Melanocyte of skin (primary cell): ENCODE measurements at places on chromosomes 12 and 14. TPM values are rescaled to one million over a fixed set of nuclear protein-coding genes. Genes with fewer than 3 reads are reported as not detected.

The ZBTB39 gene
- 4.1 and 6.2 TPM in 2 replicates for total RNA-seq

The OTOGL gene
- under 0.01 and 0.15 TPM in 2 replicates for total RNA-seq

The FAM222A gene
- total RNA-seq = 3.2 and 4.3 TPM in 2 replicates

The EXOC5 gene
- total RNA-seq = 67.8 and 83.2 TPM in 2 replicates

The PYGL gene
- total RNA-seq = 265 and 324 TPM in 2 replicates

The PLXNC1 gene
- 250 and 254 TPM in 2 replicates for total RNA-seq

The AGAP2 gene
- under 0.01 TPM in 2 replicates for total RNA-seq

The NRIP2 gene
- not detected in 2 replicates for total RNA-seq

The TAS2R13 gene
- 1.7 and 3.6 TPM in 2 replicates for total RNA-seq

The PMEL gene
- total RNA-seq = 4,571 and 8,696 TPM in 2 replicates

The SSTR1 gene
- total RNA-seq = not detected in 2 replicates

The SLC16A7 gene
- total RNA-seq = 6.5 and 10.5 TPM in 2 replicates

The VEZT gene
- total RNA-seq = 38.2 and 38.9 TPM in 2 replicates

The LPAR5 gene
- under 0.01 TPM in 1 of 2 replicates, not detected in the other for total RNA-seq

The STRN3 gene
- 42.7 and 62.5 TPM in 2 replicates for total RNA-seq

The RTL1 gene
- total RNA-seq = not detected in 2 replicates

The OR4K15 gene
- total RNA-seq = not detected in 2 replicates

The HCAR2 gene
- not detected in 2 replicates for total RNA-seq

The HOXC12 gene
- not detected in 2 replicates for total RNA-seq

The CLEC2A gene
- not detected in 2 replicates for total RNA-seq

The KCNK10 gene
- total RNA-seq = not detected in 2 replicates

The IL22 gene
- not detected in 2 replicates for total RNA-seq

The PRICKLE1 gene
- 0.34 and 1.8 TPM in 2 replicates for total RNA-seq

The KRT79 gene
- not detected in 2 replicates for total RNA-seq

The PROX2 gene
- total RNA-seq = not detected in 2 replicates
